ENCODE measurements at places on chromosomes 12 and 14.

DNA sequence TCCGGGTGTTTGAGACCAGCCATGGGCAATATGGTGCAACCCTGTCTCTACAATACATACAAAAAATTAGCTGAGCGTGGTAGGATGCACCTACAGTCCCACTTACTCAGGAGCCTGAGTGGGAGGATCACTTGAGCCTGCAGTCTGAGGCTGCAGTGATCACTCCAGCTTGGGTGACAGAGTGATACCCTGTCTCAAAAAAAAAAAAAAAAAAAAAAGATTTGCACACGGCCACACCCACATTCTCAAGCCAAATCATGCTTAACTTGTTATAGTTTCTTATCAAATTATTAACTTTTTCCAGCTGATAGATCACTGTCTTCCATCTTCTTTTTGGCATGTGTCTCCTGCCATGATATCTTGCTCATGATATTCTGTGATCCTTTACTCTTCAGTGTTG, 6.8 kb downstream of the DRAM1 start:
- no peak for DNase-seq

DNA sequence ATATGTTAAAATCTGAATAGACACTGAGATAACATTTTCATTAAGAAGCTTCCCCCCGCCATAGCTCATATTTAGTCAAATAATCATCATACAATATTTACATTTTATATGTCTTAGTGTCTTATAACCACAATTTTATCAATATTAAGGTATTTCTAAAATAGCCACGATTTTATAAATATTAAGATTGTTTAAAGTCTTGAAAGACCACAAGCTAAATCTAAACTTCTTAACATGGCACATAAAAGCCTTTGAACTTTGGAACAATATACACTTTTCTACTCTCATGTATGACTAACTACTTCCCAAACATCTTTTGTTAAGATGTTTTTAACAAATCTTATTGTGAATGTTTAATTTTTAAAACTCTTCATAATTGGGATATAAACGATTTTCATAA, 6.5 kb downstream of the USP44 start:
- no peak for DNase-seq

GRCh38 chr12:11916771-11917170, 154.0 kb upstream of the BCL2L14 start:
- no peak for DNase-seq

GRCh38 chr12:24081606-24082005, 132.1 kb upstream of the SOX5 start:
- DNase-seq, result no peak

- no peak for DNase-seq
Observed at GRCh38 chr14:60266021-60266937, 17.3 kb downstream of the PPM1A start.

DNA sequence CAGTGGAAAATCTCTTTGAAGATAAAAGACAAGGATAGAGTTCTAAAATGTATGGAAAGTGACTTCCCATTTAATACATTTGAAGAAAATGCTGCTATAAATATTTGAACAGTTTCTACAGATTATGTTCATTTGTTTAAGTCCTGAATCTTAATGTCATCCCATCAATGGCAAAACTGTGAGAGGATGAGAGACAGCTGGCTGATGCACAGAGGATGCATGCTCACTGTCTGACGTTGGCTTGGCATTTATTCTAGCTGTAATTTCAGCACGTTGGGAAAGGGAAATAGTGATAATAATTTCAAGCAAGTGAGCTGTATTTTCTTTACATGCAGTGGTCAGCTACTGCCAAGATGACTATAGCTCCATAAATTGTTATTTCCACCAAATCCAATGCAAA, 40.5 kb downstream of the PPFIA2 start:
- no peak for DNase-seq

DNA sequence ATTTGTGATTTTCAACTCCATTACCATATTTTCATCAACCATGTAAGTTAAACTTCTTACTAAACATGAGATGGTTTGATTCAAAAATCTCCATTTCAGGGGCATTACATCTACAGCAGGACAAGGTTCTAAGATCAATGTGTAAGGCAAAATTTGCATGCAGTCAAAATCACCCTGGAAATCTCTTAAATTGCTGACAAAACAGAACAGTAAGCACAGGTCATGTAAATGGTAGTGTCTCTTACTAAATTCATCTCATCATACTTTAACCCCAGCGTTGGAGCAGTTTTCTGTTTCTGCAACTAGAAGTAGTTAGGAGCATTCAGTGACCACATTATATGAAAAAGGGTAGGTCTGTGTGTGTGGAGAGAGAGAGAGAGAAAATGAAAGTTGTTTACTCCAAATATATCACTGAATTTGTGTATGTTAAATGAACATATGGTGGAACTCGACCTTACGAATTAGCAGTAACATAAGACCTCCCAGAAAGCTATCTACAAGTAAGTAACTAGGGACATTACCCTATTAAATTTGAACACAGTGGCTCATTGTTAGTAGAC, 227.5 kb downstream of the SSPN start:
- DNase-seq, result no peak

- DNase-seq, result no peak
Observed at GRCh38 chr12:121202407-121203355, 7.2 kb upstream of the P2RX4 start.

GRCh38 chr14:105538481-105539049, 12.2 kb downstream of the TMEM121 start:
- no peak for DNase-seq

GRCh38 chr12:51020448-51021182, 5.6 kb downstream of the SLC11A2 start:
- DNase-seq, result no peak

DNA sequence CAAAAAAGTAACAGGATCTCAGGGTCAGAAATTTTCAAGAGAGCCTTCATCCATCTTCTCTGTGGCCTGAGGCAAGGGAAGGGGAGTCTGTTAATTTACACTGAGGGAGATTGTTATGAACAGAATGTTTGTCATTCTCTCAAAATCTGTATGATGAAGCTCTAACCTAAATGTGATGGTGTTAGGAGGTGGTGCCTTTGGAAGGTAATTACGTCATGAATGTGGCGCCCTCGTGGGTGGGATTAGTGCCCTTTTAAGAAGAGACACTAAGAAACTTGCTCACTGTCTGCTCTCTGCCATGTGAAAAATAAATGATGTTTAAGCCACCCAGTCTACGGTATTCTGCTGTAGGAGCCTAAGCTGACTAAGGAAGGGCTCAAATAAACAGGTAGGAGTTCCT, 521.6 kb downstream of the SNAPC1 start:
- no peak for DNase-seq

- DNase-seq, result no peak
Observed at GRCh38 chr14:103230658-103231334, 103.2 kb upstream of the EIF5 start.

- no peak for DNase-seq
Observed at GRCh38 chr12:27602516-27602915, 78.5 kb downstream of the PPFIBP1 start.

- DNase-seq, result no peak
Observed at GRCh38 chr12:9041321-9041720, 52.0 kb downstream of the KLRG1 start.

DNA sequence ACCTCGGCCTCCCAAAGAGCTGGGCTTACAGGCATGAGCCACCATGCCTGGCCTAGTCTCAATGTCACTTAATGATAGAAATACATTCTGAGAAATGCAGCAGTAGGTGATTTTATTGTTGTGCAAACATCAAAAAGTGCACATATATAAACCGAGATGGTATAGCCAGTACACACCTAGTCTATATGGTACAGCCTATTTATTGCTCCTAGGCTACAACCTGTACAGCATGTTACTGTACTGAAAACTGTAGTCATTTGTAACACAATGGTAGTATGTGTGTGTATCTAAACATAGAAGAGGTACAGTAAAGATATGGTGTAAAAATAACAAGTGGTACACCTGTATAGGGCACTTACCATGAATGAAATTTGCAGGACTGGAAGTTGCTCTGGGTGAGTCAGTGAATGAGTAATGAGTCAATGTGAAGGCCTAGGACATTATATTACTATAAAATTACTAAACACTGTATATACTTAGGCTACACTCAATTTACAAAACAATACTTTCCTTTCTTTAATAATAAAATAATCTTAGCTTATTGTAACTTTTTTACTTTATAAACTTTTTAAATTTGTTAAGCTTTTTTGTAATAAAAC, 166.7 kb upstream of the SYT1 start:
- DNase-seq, result no peak

- no peak for DNase-seq
Observed at GRCh38 chr14:99668307-99669295, 15.5 kb upstream of the CYP46A1 start.

GRCh38 chr12:65524666-65525065, 246.2 kb downstream of the MSRB3 start:
- no peak for DNase-seq

DNA sequence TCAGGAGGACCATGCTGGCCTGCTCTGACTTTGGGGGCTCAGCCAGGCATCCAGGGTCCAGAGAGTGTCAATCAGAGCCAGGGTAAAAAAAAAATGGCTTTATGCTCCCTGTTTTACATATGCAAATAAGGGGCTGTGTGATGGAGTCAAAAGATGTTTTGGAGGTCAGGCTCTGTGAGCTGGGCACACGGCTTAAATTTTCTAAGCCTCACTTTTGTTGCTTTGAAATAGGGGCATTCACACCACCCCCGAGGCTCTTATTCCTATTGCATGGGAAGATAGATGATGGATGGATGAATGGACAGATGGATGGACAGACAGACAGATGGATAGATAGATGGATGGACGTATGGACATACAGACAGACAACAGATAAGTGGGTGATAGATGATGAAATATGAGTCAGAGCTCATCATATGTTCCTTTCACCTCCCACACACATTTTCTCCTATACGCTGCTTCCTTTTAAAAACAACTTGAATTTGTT, 42.7 kb downstream of the RIN3 start:
- no peak for DNase-seq
